Type B pancreatic cell (in vitro differentiated cells): ENCODE measurements at places on chromosomes 1 and 21.

GRCh38 chr1:1402072-1402900 lies 3.2 kb upstream of the CCNL2 start:
- H3K27me3 ChIP-seq = no peaks in the 10 kb centered on the region
- peaks cover 16% of the 10 kb centered on the region for H3K4me1 ChIP-seq
- H3K36me3 ChIP-seq = peaks cover 16% of the 10 kb centered on the region
- H3K27ac ChIP-seq = peak overlapping the region; percentile 86

DNA sequence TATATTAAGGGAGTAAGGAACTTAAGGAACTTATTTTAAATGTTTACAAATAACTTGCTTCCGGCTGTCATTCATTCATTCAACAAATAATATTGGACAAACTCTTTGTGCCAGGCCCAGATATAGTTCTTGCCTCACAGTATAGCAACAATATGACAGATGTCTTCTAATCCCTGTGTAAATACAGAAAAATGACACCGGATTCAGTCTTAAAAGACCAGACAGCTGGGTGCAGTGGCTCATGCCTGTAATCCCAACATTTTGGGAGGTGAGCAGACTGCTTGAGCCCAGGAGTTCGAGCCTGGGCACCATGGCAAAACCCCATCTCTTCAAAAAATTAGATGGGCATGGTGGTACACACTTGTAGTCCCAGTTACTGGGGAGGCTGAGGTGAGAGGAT lies 23.7 kb downstream of the EIF2B3 start:
- H3K4me3 ChIP-seq = no peak overlapping the region
- H3K36me3 ChIP-seq = peaks cover 10% of the 10 kb centered on the region
- H3K27ac ChIP-seq = no peak overlapping the region
- no peaks in the 10 kb centered on the region for H3K4me1 ChIP-seq

DNA sequence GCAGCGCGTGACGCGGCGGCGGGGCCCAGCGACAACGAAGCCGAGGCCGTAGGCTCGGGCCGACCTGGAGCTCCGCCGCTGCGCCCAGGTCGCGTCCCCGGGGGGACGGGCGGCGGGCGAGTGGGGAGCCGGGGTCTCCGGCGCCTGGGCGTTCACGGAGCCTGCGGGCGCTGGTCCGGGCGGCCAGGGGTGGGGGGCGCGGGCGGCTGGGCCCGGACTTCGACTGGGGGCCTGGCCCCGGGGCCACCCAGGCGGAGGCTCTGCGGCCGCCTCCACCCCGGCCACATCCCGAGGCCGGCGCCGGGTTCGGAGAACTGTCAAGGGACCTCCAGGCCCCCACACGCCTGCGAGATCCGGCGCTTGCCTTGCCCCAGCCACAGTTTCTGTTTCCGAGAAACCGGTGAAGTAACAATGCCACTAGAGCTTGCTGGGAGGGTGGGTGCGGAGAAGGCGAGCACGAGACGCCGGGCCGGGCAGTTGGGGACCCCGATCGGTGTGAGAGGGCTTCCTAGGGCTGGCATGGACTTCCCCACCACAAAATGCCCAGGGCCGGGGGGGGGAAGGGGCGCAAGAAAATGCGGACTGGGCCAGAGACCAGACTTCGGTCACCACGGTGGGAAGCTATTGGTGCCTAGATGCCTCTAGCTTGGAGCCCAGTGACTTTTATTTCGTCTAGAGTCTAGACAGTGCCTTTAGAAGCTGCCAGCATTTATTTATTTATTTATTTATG lies 501 bp downstream of the FBXO6 start:
- peak overlapping the region; percentile 85 for H3K4me3 ChIP-seq
- no peak for DNase-seq
- H3K36me3 ChIP-seq = peaks cover 4% of the 10 kb centered on the region
- no peak overlapping the region for H3K27ac ChIP-seq
- no peaks in the 10 kb centered on the region for H3K27me3 ChIP-seq

GRCh38 chr1:88302843-88303486 lies 381.1 kb upstream of the PKN2 start:
- no peak overlapping the region for H3K4me3 ChIP-seq
- peaks cover 7% of the 10 kb centered on the region for H3K27me3 ChIP-seq
- H3K4me1 ChIP-seq = peaks cover 4% of the 10 kb centered on the region
- no peak overlapping the region for H3K27ac ChIP-seq

DNA sequence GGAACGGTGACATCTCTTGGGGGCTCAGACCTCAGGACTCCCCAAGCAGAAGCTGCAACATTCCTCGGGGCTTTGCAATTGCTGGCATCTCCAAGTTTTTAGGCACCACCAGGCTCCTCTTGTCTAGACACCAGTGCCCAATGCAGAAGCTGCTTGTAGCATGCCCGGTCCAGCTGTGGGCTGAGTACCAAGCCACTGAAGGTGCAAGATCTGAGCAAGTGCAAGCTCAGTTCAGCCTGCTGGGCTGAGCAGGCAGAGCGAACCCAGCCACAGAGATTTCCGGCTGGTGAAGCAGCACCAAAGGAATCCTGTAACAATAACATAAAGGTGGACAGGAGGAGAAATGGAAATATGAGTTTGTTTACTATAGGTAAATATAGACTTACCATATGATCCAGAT lies 995.4 kb upstream of the B3GALT2 start:
- H3K27ac ChIP-seq = no peak overlapping the region
- DNase-seq = no peak
- H3K36me3 ChIP-seq = no peaks in the 10 kb centered on the region

- H3K27me3 ChIP-seq = peaks cover 4% of the 10 kb centered on the region
- H3K36me3 ChIP-seq = no peaks in the 10 kb centered on the region
- no peak for DNase-seq
- H3K4me3 ChIP-seq = no peak overlapping the region
- no peak overlapping the region for H3K27ac ChIP-seq
Observed at GRCh38 chr1:242240077-242240476, 241.2 kb upstream of the MAP1LC3C start.

GRCh38 chr1:237229333-237229732 lies 187.3 kb downstream of the RYR2 start:
- no peaks in the 10 kb centered on the region for H3K36me3 ChIP-seq
- H3K27ac ChIP-seq = no peak overlapping the region
- peaks cover 2% of the 10 kb centered on the region for H3K27me3 ChIP-seq

- DNase-seq = no peak
- no peaks in the 10 kb centered on the region for H3K27me3 ChIP-seq
- H3K27ac ChIP-seq = no peak overlapping the region
- peaks cover 24% of the 10 kb centered on the region for H3K4me1 ChIP-seq
Observed at GRCh38 chr1:169931795-169932231, 38.1 kb upstream of the SCYL3 start.

GRCh38 chr21:17513214-17514123 lies 626 bp downstream of the CXADR start:
- H3K4me3 ChIP-seq = peak overlapping the region; percentile 93
- peaks cover 25% of the 10 kb centered on the region for H3K4me1 ChIP-seq
- peak overlapping the region; percentile 95 for H3K27ac ChIP-seq
- peaks cover 9% of the 10 kb centered on the region for H3K27me3 ChIP-seq
- peak; percentile 73 for DNase-seq

GRCh38 chr1:1943834-1944570 lies 24.9 kb upstream of the TMEM52 start:
- peaks cover 3% of the 10 kb centered on the region for H3K27me3 ChIP-seq
- peak; percentile 79 for DNase-seq
- H3K27ac ChIP-seq = no peak overlapping the region
- no peaks in the 10 kb centered on the region for H3K36me3 ChIP-seq
- peak overlapping the region; percentile 54 for H3K4me3 ChIP-seq
- H3K4me1 ChIP-seq = peaks cover 4% of the 10 kb centered on the region

- H3K27me3 ChIP-seq = no peaks in the 10 kb centered on the region
- peaks cover 49% of the 10 kb centered on the region for H3K4me1 ChIP-seq
- H3K36me3 ChIP-seq = peaks cover 1% of the 10 kb centered on the region
- peak overlapping the region; percentile 23 for H3K4me3 ChIP-seq
Observed at GRCh38 chr1:51736702-51737101, 119.8 kb downstream of the OSBPL9 start.

DNA sequence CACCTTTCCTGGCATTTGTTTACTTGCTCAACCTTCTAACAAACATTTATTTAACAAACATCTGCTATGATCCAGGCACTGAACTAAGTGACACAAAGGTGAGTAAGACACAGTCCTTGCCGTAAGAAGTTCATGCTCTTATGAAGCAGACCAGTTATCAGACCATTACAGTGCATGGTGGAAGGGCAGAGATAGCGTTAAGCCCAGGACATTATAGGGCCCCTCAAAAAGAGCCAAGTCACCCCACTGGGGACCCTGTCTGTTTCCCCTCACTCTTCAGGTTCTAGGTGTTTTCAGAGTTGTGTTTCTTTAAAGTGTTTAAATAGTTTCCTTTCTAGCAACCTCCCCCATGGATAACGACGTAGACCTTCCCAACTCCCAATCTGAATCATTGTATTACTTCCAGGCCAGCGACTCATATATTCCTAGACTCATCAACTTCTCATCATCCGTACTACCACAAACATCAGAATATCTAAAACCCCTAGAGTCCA lies 39.3 kb downstream of the TCP10L start:
- H3K36me3 ChIP-seq = no peaks in the 10 kb centered on the region
- no peak for DNase-seq
- H3K27ac ChIP-seq = no peak overlapping the region
- H3K27me3 ChIP-seq = peaks cover 1% of the 10 kb centered on the region

DNA sequence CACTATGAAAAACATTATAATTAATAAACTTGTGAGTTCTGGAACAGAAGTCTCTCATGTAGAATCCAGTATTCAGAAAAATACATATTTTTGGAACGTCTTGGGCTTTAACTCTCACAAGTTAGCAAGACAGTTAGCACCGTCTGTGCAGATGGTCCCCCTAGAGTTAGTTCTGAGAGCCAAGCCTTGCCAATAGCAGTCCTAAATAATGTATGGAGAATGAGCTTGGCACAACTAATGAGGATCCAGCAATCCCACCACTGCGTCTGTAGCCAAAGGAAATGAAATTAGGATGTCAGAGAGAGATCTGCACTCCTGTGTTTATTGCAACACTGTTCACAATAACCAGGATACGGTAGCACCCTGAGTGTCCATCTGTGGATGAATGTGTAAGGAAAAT lies 54.6 kb upstream of the VAMP3 start:
- no peak overlapping the region for H3K4me3 ChIP-seq
- no peak for DNase-seq
- peaks cover 4% of the 10 kb centered on the region for H3K4me1 ChIP-seq
- peaks cover 12% of the 10 kb centered on the region for H3K27me3 ChIP-seq
- H3K27ac ChIP-seq = no peak overlapping the region

DNA sequence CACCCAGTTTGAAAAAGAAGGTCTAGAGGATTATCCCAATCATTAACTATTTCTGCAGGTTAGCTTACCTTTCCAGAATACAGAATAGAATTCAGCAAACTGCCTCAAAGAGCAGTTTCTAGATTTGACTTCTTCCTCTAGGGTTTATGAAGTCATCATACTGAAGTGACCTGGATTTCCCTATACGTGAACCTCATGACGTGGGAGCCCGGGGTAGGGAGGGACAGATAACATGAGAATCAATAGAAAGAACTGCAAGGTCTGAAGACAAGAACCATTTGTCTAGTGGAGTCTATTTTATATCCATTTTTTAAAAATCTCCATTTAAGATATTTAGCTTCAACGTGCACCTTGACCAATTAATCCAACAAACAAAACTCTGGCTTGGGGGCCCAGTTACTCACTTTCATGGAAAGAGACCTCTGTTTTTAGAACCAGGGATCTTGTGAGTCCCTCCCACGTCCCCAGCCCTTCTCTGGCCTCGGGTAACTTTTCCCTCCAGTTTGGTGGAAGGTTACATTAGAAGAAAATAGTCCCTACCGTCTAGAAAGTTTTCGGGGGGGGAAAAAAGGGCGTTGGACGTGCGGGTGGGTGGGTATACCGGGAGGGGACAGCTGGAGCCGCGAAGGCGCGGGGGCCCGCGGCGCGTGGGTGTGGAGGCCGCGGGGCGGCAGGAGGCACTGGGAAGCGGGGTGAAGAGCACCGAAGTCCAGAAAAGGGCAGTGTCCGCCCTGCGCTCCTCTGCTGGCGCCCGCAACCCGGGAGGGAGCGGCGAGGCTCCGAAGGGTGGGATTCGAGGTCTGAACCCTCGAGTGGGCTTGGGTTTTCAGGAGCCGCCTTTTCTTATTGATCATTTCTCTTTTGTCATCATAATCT lies 13.8 kb upstream of the POGZ start:
- peak overlapping the region; percentile 80 for H3K4me3 ChIP-seq
- H3K27me3 ChIP-seq = no peaks in the 10 kb centered on the region
- DNase-seq = no peak
- peaks cover 7% of the 10 kb centered on the region for H3K4me1 ChIP-seq
- peak overlapping the region; percentile 87 for H3K27ac ChIP-seq

GRCh38 chr21:42107881-42108553 lies 36.9 kb downstream of the UMODL1 start:
- H3K4me3 ChIP-seq = no peak overlapping the region
- H3K4me1 ChIP-seq = peaks cover 18% of the 10 kb centered on the region
- DNase-seq = no peak
- H3K36me3 ChIP-seq = no peaks in the 10 kb centered on the region
- H3K27ac ChIP-seq = no peak overlapping the region
- peaks cover 8% of the 10 kb centered on the region for H3K27me3 ChIP-seq

DNA sequence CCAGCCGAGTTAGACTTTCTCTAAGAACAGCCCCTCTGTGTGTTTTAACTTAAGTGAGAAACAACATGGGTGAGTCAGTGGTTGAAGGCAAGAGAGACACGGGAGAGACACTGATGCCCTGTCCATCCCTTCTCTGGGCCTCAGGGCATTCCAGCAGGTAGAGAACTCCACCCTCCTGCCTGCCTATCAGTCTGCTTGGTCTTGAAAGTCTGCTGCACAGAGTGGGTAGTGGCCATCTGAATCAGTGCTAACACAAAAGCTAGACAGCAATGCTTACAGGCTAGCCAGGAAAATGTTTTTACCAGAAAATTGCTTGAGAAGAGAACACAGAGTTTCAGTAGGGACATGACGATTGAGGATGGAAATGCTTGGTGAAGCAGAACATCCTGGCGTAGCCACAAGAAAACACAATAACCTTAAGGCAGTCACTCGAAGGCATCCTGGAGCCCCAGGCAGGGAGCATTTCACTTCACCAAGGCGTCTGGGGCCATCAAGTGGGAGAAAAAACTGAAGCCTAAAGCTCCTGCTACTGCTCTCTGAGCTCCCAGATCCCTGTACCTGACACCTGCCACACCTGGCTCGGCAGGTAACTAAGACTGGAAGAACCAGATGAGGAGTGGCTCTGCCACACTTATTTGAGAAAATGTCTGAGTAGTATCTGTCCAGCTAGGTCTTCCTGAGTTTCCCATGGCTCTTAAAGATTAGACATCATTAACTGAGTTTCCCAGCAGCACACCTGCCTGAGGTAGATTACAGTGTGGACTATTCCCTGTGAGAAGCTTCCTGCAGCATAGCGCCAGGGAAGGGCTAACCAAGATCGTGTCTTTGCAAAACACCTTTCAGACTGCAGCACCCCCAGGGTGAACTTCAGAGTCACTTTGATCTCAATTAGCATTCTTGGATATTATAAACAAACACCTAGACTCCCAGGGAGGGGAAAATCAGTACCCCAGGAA lies 18.1 kb upstream of the LBR start:
- no peak for DNase-seq
- H3K4me1 ChIP-seq = peaks cover 38% of the 10 kb centered on the region
- H3K27me3 ChIP-seq = peaks cover 3% of the 10 kb centered on the region
- H3K36me3 ChIP-seq = no peaks in the 10 kb centered on the region
- H3K4me3 ChIP-seq = peak overlapping the region; percentile 76
